ENCODE measurements at places on chromosomes 2 and 18. TPM values are rescaled to one million over a fixed set of nuclear protein-coding genes. Genes with fewer than 3 reads are reported as not detected.

- H3K36me3 ChIP-seq = no peaks in the 10 kb centered on the region
- H3K27ac ChIP-seq = no peak overlapping the region
- H3K27me3 ChIP-seq = no peaks in the 10 kb centered on the region
- no peak for DNase-seq
- H3K4me3 ChIP-seq = no peak overlapping the region
These were observed 182.9 kb downstream of the IKZF2 start for GRCh38 chr2:212968284-212969081.

The CYP27C1 gene
- 1.2 TPM for total RNA-seq

DNA sequence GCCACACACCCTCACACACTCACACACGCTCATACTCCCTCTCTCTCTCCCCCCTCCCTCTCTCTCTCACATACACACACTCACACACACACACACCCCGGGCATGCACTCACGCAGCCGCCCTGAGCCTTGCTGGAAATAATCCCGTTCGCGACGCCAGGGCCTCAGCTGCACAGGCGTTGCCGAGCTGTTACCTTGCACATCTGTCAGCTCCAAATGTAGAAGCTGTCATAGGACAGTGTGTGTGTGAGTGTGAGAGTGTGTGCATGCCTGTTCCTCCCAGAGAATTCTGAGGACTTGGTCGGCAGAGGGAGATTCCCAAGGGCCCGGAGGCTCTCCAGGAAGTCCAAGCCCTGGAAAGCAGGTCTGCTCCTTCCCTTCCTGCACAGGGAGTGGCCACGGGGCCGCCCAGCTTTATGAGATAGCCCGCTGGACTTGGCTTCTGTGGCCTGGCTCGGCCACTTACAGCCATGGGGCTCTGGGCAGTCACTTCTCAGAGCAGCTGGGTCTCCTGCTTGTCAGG, 8.6 kb downstream of the SPR start:
- no peak overlapping the region for H3K27ac ChIP-seq
- H3K36me3 ChIP-seq = peaks cover 16% of the 10 kb centered on the region
- peaks cover 62% of the 10 kb centered on the region for H3K27me3 ChIP-seq
- peak overlapping the region; percentile 2 for H3K4me3 ChIP-seq

The ADCYAP1 gene
- total RNA-seq = 1.1 TPM

DNA sequence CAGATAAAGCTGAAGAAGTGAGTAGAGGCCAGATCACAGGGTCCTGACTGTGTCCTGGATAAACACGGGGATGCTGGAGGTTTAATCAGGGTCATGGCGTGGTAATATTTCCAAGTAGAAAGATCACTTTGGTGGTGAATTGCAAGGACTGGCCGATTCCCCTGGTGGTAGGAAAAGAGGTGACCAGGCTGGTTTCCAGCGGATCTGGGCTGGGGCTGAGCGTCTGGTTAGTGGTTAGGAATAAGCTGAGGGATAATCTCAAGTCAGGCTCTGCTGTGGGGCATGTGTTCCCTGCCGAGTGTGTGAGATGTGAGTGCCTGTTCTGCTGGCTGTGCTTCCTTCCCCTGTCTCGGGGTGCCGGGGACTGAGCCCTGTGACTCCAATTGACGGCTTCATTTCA, 484.0 kb downstream of the TSN start:
- no peak for DNase-seq
- no peaks in the 10 kb centered on the region for H3K27me3 ChIP-seq
- H3K36me3 ChIP-seq = no peaks in the 10 kb centered on the region
- H3K4me1 ChIP-seq = no peaks in the 10 kb centered on the region
- H3K4me3 ChIP-seq = no peak overlapping the region

The MC2R gene
- not detected for total RNA-seq

DNA sequence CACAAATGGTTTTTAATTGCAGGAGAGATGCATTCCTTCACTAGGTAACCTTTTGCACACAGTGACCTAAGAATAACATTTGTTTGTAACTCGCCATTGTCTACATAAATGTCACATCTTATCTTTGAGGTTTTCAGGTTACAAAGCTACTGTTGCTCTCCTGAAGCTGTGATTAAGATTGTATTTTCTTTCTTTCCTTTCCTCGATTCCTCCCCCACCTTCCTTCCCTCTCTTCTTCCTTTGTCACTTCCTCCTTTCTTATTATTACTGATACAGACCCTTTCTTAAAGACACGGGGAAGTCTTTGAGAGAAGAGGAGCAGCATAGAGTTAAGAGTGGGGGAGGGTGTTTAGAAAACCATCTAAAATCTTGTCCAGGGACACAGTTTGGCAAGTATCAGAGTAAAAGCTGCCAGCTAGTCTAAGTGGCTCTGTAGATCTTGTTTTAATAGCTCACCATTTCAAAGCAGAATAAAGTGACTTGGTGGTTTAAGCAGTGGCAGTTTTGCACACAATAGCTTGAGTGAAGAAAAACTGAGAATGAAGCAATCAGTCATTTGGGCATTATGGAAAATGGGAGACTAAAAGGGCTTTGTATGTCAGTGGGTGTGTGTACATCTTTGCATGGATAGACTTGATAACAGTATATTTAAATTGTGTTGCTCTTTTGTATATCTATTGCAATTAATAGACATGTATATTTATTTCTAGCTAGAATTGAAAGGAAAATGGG, 10.9 kb downstream of the CERS6 start:
- H3K36me3 ChIP-seq = no peaks in the 10 kb centered on the region
- H3K27ac ChIP-seq = no peak overlapping the region
- no peaks in the 10 kb centered on the region for H3K27me3 ChIP-seq
- no peak overlapping the region for H3K4me3 ChIP-seq

DNA sequence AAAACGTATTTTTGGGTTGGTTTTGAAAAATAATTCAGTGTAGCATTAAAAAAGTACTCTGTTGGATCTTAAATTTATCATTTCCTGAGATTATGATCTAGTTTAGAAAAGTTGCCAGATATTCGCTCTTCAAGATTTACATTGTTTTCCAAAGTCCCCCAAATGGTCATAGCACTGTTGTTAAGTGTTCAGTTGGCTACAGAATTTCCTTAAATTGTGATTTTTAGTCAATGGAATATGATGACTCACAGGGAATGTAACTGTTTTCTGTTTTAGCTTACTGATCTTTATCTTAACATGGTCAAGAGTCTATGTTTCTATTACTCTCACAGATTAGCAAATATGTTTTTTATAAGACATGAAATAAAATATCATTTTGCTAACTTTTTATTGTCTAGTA, 23.2 kb downstream of the PLCL1 start:
- H3K27ac ChIP-seq = no peak overlapping the region
- H3K27me3 ChIP-seq = no peaks in the 10 kb centered on the region
- no peak overlapping the region for H3K4me3 ChIP-seq
- no peaks in the 10 kb centered on the region for H3K4me1 ChIP-seq

GRCh38 chr2:17594533-17595401, 54.3 kb downstream of the VSNL1 start:
- H3K36me3 ChIP-seq = no peaks in the 10 kb centered on the region
- peaks cover 7% of the 10 kb centered on the region for H3K4me1 ChIP-seq
- no peak overlapping the region for H3K27ac ChIP-seq
- DNase-seq = no peak

DNA sequence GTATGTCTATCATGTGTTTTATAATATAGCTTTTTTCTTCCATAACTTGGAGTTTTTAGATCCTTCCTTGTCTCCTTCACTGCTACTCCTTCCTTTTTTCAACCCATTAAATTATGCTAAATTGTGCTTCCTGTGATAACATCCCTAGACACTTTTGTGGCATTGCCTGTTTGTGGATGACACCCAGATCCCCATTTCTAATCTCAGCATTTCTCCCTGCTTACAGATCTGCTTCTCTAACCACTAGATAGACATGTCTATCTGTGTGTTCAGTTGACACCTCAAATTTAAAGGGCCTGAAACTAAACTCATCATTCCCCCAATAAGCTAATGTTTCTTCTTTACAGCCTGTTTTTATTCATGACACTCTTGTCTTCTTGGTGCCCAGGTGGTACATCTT, 244.8 kb downstream of the BABAM2 start:
- peak overlapping the region; percentile 48 for H3K27ac ChIP-seq
- H3K27me3 ChIP-seq = no peaks in the 10 kb centered on the region
- peaks cover 17% of the 10 kb centered on the region for H3K4me1 ChIP-seq
- no peaks in the 10 kb centered on the region for H3K36me3 ChIP-seq

- no peaks in the 10 kb centered on the region for H3K36me3 ChIP-seq
- no peaks in the 10 kb centered on the region for H3K27me3 ChIP-seq
- no peak overlapping the region for H3K4me3 ChIP-seq
These were observed 160.4 kb downstream of the ASB1 start for GRCh38 chr2:238586931-238587775.

The SERPINB7 gene
- not detected for total RNA-seq

The PLGLB1 gene
- not detected for total RNA-seq

The RAB6C gene
- not detected for total RNA-seq

GRCh38 chr2:145861940-145862339, 1342.0 kb upstream of the ZEB2 start:
- no peaks in the 10 kb centered on the region for H3K27me3 ChIP-seq
- no peak overlapping the region for H3K27ac ChIP-seq
- DNase-seq = no peak
- H3K4me3 ChIP-seq = no peak overlapping the region
